COR-L47 (cell line): ENCODE measurements at places on chromosomes 7 and 10.

GRCh38 chr10:123848564-123849457 is 42.8 kb downstream of the CPXM2 start:
- peak; percentile 16 for DNase-seq

GRCh38 chr10:33284945-33285344 is 49.5 kb downstream of the NRP1 start:
- no peak for DNase-seq

GRCh38 chr10:61992671-61993668 is 91.5 kb downstream of the ARID5B start:
- no peak for DNase-seq

DNA sequence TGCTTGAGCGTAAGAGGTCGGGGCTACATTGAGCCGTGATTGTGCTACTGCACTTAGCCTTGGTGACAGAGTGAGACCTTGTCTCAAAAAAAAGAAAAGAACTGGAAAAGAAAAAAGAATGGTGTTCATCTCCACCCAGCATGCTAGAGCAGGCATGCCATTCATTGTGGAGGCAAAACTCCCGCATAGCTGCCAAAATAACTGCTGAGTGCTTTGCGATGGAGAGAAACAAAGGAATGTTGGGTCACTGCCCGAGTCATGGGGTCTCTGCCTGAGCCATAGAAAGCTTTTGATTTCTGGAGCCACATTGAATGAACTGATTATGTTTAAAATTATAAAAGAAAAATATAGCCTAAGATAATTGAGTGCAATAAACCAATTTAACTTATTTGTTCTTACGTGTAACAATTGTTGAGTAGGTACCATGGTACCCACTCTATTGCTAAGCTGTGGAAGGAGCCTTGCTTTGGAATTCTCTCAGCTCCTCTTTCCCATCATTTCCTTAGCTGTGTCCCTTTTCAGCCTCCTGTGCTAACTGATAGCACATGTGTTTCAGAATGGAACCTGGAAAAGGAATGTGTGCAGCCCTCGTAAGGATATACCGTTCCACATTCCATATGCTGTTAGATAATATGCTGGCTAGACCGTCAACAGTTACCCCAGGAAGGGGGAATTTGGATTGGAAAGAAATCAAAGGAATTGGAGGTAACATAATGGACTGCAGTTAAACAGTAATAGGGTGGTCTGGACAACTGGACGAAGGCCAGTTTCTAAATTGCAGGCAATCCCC is 99.0 kb downstream of the KIAA1217 start:
- no peak for DNase-seq

DNA sequence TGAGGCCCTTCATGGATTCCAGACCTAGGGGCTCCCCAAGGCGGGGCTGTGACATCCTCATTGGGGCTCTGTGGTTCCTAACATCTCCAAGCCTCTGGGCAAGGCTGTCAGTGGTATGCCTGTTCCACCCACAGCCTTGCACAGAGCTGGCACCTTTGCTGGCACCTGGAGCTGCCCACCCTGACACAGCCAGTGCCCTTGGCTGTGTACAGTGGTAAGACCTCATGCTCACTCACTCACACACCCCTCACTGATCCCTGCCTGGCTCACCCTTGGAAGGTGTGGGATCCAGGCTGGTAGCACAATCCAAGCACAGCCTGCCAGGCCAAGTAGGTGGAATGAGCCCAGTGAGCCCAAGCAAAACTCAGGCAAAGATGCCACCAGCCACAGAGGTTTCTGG is 200.4 kb upstream of the PCDH15 start:
- no peak for DNase-seq

GRCh38 chr10:27355918-27356573 is 115.4 kb upstream of the ACBD5 start:
- no peak for DNase-seq

GRCh38 chr10:90398566-90398965 is 459.3 kb downstream of the HTR7 start:
- no peak for DNase-seq

- DNase-seq = no peak
Observed at GRCh38 chr10:29681676-29682448, 47.1 kb upstream of the SVIL start.

DNA sequence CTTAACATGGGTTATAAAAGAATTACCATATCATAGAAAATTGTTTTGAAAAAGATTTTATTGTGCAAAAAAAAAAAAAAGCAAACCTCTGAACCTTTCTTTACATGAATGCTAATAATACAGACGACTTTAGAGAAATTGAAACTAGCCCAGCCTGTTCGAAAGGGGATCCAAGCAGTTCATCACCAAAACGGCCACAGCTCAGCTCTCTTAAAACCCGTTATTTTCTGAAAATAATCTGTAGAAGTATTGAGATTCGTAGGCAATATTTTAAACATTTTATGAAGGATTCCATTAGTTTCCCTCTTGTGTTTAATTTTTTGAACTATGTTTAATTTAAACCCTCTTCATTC is 9.9 kb upstream of the GSAP start:
- no peak for DNase-seq

DNA sequence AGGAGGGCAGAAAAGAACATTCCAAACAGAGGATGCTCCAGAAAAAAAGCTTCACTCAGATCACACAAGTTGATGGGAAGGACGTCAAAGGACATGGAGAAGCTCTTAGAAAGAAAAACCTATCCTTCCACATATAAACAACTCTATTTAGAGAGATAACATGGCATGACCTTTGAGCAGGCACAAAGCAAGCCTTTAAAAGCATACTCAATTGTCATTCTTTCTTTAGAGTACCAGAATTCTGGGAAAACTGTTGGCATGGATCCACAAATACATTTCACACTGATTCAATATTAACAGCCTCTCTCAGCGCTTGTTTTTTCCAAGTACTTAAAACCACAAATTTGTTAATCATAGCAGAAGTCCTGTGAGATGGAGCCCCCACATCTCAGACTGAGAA is 7.3 kb upstream of the ABLIM1 start:
- no peak for DNase-seq

DNA sequence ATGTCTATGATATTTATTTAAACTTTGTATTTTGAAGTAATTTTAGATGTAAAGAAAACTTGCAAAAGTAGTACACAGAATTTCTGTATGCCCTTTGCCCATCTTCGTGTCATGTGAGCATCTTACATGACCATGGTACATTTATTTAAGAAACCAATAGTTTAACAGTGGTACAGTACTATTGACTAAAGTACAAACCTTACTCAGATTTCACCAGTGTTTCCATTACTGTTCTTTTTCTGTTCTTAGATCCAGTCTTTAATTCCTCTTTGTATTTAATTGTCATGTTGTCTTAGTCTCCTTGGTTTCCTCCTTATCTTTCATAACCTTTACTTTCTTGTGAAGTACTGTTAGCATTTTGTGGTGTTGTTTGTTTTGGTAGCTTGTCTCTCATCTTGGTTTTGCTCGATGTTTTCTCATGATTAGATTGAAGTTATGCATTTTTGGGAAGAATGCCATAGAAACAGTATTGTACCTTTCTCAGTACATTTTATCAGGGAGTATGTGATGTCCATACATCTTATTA is 24.1 kb downstream of the TAX1BP1 start:
- DNase-seq = no peak

DNA sequence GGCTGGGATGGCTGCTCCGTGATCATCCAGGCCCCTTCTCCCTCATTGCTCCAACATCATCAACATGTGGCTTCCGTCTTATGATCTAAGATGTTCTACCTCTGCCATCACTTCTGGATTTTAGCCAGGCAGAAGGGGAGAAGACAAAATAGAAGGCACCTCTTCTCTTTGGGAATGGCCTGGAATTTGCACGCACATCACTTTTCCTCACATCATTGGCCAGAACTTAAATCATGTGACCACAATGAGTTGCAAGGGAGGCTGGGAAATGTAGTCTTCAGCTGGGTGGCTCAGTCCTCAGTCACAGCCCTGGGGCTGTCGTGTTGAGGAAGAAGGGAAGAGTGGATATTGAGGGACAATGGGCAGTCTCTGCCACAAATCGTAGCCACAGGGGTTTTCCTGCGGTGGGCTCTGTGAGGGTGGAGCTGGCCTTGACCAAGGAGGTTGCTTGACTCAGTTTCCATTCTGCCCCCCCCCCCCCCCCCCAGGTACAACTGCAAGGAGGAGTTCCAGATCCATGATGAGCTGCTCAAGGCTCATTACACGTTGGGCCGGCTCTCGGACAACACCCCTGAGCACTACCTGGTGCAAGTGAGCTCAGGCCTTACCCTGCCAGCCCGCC is 50.3 kb downstream of the PALD1 start:
- DNase-seq = no peak

DNA sequence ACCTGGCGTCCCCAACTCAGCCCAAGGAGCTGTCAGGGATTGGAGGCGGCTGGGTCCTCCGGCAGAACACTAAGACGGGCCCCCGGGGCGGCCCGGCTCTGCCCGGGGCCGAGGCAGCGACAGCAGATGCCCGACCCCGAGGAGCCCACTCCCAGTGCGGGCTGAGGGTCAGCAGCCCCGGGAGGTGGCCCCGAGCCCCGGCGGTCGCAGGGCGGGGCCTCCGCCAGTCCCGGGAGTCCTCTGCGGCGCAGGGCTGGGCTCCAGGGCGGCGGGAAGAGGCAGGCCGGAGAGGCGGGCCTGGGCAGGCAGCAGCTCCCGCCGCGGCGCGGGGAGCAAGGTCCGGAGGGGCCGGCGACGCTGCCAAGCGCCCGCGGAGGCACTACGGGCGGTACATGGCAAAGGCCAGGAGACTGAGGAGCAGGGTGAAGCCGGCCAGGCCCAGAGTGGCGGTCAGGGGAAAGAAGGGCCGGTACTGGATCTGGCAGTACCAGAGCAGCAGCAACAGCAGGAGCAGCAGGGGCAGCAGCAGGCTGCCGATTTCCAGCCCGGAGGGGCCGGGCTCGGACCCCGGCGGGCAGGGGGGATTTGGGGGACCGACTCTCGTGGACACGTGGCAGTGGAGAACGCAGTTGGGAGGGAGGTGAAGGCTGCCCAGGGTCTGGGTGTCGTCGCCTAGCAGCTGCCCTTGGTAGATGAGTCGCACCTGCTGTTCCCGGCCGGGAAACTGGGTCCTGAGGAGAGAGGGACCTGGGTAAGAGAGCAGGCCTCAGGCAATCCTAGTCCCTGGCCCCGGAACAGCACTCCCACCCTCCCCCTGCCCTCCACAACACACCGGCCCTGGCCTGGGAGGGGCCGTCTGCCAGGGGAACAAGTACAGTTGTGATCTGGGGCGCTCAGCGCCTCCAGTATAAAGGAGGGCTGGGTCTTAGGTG is 827 bp upstream of the FASTK start:
- no peak for DNase-seq

GRCh38 chr7:34991938-34992840 is 45.1 kb downstream of the DPY19L1 start:
- DNase-seq = no peak

DNA sequence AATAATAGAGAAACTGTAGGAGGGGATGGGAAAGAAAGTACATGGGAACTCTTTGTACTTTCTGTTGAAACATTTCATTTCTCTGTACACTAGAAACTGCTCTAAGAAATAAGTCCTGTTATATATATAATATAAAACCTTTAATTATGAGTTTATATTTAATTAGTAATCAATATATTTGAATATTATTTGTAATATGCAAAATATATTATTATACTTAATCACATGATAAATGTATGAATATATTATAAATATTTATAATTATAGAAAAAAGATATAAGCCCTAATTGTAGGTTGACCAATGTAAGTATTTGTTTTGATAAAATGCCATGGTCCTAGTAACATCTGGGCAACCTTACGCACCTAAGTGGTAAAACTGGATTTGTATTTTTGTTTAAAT is 51.0 kb downstream of the GNAT3 start:
- no peak for DNase-seq

DNA sequence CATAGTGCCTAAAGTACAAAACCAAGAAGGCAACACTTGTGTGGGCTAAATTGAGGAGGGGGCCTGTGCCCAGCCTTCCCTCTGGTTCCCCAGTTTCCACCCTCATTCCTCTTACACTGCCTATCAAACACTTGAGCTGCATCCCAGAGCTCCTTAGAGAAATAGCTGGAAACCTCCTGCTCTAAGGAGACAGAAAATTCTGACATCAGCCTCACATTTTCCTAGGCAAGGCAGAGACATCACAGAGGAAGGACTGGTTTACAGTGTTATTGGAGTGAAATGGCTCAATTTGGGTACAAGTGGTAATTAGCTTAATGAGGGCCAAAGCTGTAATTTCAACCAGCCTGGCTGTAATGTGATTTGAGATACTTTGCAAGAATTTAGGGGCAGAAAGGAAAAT is 192.3 kb upstream of the AOAH start:
- peak; percentile 15 for DNase-seq

DNA sequence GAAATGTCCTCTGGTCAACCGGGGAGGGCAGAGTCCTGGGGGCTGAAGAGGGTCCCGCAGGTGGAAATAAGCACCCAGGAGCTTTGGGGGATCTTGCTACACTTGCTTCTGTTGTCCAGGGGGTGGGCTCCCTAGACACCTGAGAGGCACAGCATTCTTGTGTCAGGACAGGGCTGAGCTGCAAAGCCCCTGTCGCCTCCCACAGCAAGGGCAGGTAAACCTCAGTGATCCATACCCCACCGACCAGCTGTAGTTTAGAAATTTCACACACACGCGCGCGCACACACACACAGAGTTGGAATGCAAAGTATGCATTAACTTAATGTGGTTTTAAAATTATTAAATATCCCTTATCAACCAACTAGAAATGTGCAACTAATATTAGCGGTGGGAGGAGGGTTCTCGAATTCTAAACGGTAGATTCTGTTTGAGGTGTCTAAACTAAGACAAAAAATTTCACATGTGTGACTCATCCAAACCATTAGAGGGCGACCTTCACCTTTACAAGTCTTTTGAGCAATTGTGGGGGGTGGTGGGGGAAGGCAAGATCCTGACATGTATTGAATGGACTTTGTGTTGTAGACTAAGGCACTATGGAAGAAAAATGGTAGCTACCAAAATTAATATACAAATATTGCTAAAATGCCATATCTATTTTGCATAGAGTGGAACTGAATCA is 34.3 kb upstream of the PTF1A start:
- peak; percentile 0 for DNase-seq

DNA sequence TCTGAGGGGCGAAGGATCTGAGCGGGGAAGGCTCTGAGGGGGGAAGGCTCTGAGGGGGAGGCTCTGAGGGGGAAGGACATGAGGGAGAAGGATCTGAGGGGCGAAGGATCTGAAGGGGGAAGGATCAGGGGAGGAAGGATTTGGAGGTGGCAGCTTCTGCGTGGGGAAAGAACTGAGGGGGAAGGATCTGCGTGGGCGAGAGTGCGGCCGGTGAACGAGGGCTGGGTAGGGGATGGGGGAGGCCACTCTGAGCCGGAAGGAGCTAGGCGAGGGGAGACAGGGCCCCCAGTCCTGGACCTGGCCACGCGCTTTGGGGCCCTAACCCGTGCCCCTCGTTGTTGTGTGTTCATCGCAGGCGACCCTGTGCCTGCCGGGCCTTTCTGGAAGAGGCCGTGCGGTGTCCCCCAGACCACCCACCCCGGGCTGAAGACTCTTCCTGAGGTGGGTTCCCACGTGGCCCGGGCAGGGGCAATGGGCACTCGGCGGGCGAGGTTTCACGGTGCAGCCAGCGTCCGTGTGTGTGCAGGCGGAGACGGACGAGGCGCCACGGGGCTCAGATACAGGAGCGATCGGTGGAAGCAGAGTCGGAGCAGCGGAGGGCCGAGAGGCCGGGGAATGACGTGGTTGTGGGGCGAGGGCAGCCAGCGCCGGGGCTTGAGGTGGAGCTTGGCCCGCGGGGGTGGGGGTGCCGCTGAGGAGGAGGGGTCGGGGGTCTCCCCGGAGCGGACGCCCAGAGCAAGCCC is 2.0 kb downstream of the CALY start:
- DNase-seq = no peak
